Ovary (tissue), 10 donors: ENCODE measurements at places on chromosomes 12 and 14.

DNA sequence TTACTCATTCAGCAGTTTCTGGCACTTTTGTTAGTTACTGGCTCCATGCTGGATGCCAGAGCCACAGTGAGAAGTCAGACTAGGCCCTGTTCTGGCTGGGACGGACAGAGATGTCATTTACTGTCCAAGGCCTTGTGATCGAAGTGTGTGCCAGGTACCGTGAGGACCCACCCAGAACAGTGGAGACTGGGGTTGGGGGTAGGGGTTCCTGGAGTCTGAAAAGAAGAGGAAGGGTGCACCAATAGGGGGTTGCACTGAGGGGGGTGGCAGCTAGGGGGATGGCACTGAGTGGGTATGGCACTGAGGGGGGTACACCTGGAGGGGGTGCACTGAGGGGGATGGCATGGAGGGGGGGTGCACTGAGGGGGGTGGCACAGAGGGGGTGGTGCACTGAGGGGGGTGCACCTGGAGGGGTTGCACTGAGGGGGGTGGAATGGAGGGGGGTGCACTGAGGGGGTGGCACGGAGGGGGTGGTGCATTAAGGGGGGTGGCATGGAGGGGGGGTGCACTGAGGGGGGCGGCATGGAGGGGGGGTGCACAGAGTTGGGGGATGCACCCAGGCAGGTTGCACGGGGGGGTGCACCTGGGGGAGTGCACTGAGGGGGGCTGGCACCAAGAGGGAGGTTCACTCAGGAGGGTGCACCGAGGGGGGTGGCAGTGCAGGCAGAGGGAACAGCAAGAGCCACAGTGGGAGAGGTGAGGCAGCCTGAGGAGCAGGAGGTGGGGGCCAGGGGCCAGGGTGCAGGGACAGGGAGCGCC, 10.6 kb upstream of the CYP46A1 start:
- no peak for DNase-seq

GRCh38 chr12:10027721-10028120, 2.8 kb upstream of the CLEC9A start:
- DNase-seq, result no peak

DNA sequence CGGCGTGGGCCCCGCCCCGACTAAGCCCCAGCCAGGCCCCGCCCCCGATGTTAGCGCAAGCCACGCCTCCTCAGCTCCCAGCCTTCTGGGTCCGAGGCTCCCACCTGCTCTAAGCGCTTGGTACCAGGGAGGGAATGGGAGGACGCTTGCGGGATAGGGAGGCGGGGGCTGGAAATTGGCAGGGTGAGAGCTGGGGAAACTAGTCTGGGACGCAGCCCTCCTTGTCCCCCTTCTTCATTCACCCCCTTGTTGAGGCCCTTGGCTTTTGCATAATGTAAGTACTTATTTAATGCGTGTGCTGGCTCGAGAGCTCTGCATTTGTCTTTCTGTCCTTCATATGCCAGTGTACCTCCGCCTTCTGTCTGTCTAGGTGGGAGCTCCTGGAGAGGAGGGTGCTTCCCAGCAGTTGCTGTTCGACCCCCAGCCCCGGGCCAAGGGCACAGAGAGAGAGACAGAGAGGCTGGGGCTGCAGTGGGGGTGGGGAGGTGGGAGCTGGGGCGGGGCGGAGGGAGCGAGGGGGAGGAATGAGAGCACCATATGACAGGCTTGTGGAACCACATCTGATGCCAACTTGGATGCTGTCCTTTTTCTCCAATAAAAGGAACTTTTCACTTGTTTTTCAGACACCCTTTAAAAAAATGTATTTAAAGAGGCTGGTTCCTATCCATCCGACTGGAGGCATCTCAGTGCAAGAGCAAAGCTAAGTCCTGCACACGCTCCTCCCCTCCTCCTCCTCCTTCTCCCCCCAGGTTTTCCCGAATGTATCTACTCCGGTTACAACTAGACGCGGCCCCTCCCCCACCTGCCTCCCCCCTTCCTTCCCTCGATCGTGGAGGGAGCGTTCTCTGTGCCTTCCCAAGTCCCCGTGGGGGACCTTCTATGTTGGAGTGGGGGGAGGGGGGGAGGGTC, 25.6 kb upstream of the MAP1LC3B2 start:
- DNase-seq, result peak; percentile 94

DNA sequence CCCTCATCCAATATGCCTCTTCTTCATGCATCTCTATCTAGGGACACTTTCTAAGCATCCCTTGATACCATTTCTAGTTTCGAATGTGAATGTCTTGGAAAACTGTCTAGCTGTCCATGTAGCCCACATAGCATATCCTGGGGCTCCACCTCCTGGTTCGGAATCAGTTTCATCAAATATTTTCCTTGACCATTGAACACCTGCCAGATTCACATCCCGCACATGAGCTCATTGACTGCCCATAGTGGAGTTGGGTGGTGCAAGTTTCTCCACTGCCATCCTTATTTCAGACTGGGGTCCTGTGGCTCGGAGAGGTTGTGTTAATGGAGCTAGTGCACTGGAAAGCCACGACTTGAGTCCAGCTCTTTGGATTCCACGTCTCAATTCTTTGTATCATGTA, 58.6 kb upstream of the TMEM263 start:
- no peak for DNase-seq

DNA sequence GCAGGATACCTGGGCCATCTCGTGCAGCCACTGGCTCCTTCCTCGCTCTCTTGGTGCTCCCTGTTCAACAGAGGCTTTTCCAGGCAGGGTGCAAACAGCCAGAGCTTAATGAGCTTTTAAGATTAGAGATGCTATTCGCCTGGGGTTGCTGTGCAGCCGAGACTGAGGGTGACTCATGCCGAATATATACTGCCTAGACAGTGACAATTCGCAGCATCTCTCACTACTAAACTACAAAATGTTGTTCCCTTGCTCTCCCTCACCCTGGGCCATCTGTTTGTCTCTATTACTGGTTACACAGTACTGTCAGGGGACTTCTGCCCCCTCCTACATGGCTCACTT, 26.0 kb upstream of the TESC start:
- no peak for DNase-seq

GRCh38 chr12:65023485-65023884, 97.6 kb downstream of the WIF1 start:
- no peak for DNase-seq

GRCh38 chr12:30911207-30911606, 15.3 kb upstream of the TSPAN11 start:
- no peak for DNase-seq

GRCh38 chr12:12946686-12947355, 5.1 kb downstream of the GPRC5D start:
- DNase-seq, result no peak

DNA sequence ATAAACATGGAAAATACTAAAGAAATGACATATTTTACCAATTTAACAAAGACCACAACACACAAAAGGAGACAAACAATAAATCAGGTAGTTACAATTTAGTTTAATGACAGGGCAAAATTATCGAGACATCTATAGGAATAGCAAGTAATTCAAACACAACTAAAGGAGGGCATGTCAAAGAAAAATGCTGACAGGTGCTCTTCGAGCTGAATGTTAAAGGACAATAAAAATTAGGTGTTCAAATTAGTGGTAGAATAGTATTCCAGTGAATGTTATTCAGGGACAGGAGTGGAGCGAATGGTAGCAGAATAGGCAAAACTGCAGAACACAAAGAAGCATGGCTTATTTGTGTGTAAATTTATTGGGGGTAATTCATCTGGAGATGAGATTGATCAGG, 1004.3 kb upstream of the FBXO33 start:
- DNase-seq, result no peak

- no peak for DNase-seq
Observed at GRCh38 chr12:113466454-113467141, 5.1 kb downstream of the LHX5 start.

- no peak for DNase-seq
Observed at GRCh38 chr14:33790996-33791395, 159.9 kb downstream of the EGLN3 start.

- no peak for DNase-seq
Observed at GRCh38 chr12:127980585-127980984, 286.4 kb upstream of the TMEM132C start.

DNA sequence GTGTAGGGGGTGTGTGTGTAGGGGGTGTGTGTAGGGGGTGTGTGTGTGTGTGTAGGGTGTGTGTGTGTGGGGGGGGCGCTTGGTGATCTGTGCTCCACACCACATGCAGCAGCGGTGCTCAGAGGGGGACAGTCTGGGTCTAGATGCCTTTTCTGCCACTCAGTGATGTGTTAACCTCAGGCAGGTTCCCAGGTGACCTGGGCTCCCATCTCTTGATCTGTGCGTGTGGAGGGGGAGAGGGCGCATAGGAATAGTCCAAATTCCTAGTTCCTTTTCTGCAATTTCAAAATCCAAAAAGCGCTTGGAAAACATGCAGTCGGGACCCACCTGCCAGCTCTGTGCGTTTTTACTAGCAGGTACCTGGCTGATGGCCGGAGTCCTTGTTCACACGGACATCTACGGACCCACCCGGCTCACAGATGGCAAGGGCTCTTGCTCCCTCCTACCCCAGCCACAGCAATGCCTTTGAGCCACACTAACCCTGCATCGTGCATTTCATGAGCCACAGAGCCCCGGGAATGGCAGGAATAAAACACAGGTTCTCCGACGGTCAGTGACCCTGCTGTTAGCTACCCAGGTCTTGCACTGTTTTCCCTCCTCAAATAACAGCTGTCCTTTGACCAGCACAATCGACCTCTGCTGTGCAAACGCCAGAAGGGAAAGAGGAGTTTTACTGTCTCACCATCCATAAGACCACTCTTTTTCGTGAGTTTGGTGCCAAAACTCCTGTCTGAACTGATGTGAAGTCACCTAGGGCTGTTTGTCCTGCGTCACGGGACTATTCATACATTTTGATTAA, 120.8 kb downstream of the GLT1D1 start:
- no peak for DNase-seq

GRCh38 chr12:28024231-28024995, 51.9 kb upstream of the PTHLH start:
- DNase-seq, result no peak

DNA sequence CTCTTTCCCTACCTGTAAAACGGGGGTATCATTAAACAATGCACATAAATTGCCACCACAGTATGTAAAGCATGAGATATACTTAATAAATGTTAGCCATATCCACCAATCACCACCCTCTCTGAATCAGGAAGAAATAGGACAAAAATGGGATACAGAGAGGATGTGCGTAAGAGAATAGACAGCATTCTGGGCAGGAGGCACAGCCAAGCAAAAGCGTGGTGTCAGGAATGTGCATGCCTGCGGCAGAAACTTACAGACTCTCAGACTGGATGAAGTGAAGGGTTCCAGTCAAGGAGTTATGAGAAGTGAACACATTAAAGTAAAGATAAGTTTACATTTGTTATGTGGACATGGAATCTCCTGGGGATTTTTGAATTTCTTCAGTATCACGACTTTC, 121.7 kb upstream of the MDM1 start:
- no peak for DNase-seq

DNA sequence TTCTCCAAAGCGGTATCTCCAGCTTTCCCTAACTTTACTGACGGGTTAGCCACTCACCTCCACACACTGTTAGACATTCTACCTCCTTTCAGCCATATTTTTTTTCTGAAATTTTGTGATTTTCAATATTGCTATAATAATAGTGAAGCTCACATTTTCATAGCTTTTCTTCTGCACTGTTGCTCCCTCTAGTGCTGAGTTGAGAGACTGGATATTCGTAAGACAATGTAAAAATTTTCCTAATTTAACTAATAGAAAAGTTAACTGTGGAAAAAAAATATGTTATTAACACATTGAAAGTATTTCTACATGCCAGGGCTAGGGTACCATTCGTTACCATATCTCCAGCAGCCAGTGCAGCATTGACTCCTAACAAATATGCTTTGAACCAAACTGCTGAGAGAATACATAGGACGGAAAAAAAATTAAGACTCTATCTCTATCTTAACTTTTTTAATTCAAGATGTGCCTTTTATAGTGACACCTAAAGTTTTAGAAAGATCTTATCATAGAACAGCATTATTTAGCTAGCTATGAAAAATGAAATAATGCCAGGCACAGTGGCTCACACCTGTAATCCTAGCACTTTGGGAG, 48.7 kb upstream of the ABCC9 start:
- no peak for DNase-seq

- peak; percentile 59 for DNase-seq
Observed at GRCh38 chr14:23056145-23056955, 970 bp downstream of the CDH24 start.

GRCh38 chr12:97375310-97375709, 87.3 kb upstream of the RMST start:
- DNase-seq, result no peak

DNA sequence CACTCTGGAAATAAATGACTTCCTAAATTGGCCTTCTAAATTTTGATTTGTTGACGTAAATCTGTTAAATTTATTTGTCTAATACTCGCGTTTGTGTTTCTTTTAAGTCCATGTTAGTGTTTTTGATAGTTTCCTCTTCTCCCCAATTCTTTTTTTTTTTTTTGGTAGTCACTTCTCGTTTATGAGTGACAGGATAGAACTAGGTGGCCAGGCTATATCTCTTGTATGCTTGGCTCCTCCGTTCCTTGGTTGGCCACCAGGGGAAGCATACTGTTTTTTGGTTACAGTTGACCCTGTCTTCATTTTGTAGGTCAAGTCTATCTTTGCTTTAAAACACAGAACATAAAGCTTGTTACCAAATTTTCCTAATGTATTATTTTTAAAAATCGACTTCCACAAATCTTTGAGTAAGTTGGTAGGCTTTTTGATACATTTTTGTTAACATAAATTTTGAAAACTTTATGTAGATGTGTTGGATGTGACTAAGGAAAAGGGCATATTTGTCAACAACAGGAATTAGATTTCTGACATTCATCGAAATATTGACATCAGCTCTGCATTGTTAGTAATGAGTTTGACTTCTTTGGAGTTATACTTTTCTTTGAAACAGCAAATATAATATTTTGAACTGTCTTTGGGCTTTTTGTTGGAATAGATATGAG, 2.2 kb downstream of the RCOR1 start:
- peak; percentile 52 for DNase-seq

DNA sequence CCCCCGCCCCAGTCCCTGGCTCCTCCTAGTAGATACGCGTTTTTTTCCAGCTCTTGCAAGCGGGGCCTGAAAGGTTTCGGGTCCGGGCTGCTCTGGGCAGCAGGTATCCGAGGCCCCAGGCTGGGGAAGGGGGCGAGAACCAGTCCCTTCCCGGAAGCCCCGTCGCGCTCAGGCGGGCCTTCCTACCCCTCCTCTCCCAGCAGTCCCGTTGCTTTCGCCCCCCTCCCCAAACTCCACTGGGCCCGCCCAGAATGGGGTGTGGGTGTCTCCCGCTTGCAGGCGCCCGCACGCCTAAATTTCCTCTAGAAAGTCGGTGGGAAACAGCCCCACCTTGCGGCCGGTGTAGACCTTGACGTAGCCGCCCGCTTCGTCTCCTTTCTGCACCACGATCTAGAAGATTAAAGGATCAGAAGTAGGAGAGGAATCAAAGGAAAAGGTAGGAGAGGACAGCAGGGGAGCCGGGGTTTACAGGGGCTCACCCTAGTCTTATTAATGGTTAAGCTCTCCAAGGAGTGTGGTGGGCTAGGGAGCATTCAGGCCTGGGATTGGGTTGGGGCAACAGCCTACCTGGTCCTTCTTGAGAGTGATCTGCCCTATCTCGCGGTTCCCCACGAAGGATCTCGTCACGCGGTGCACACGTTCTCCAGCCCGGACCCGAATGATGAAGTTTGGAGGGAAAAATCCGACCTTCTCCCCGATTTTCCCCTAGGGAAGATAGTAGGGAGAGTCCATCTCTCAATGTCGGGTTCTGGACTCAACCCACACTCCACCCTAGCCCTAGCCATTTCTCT, 7.3 kb downstream of the STAC3 start:
- peak; percentile 74 for DNase-seq

GRCh38 chr12:57242329-57242690, 8.7 kb downstream of the STAC3 start:
- no peak for DNase-seq

GRCh38 chr12:45648070-45648469, 81.4 kb upstream of the ARID2 start:
- no peak for DNase-seq

- no peak for DNase-seq
Observed at GRCh38 chr14:104475256-104475655, 104.3 kb upstream of the C14orf180 start.
